ENCODE measurements at places on chromosomes 11 and 22.

GRCh38 chr11:47234669-47235100, 13.9 kb downstream of the ACP2 start:
- no peak for DNase-seq

DNA sequence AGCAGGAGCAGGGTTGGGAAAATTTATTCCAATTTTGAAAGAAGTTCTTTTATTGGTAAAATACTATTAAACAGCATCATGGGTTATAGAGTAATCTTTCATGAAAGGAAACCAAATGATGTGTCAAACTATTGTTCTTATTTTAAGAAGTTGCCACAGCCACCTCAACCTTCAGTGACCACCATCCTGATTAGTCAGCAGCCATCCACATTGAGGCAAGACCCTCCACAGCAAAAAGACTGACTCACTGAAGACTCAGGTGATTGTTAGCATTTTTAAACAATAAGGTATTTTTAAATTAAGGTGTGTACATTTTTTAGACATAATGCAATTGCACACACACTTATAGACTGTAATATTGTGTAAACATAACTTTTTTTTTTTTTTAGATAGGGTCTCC, 3.7 kb upstream of the HEPHL1 start:
- no peak for DNase-seq

DNA sequence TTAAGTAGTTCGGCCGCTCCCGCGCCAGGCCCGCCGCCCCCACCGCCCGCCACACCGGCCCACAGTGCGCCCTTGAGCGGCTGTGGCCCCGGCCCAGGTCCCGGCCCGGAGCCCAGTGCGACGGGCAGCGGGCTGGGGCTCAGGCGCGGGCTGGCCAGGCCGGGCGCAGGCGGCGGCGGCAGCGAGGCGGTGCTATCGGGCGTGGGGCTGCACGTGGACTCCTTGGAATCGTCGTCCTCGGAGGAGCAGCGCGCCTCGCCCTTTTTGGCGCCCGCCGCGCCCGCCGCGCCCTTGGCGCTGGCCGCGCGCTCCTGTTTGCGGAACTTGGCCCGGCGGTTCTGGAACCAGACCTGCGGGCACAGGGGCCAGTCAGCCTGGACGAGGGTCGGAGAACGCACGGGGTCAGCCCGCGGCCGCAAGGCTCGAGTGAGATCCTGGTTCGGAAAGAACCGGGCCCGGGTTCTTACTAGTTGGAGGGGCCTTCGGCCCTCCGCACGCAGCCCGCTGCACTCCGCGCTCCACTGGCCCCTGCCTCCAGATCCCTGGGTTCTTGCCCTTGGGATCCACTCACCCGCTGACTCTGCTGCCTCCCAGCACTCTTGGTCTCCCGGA, 4.0 kb downstream of the PHOX2A start:
- no peak for DNase-seq

GRCh38 chr11:102426000-102426399, 26.6 kb downstream of the TMEM123 start:
- DNase-seq, result no peak

DNA sequence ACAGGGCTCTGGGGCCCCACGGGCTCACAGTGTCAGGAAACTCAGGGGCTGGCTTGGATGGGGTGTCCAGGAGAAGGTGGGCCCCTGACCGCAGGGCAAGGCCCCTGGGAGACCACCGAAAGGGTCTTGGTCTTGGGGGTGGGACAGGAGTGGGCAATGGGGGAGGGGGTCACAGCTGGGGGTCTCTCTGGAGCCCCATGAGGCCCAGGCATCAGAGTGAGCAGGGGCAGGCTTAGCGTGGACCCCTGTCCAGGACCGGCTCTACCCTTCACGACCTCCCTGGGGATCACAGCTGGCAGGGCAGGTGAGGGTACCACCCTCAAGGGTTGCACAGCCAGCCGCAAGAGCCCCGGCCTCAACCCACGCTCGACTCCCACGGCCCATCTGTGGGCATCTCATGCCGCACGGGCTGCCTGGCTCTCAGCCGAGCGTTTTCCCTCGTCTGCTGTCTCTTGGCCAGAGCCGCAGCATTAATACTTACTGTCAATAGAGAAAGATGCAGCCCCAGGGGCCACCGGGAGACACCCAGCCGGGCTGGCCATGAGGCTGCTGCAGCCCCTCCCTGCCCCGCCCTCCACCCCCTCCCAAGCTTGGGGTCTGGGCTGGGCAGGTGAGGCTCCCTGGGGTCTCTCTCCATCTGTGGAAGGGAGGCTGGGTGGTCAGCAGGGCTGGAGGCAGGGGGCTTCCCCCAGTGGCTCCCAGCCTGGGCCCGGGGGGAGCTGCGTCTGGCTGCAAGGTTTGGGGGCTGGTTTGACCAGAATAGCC, 662 bp downstream of the MUC5B start:
- DNase-seq, result no peak

DNA sequence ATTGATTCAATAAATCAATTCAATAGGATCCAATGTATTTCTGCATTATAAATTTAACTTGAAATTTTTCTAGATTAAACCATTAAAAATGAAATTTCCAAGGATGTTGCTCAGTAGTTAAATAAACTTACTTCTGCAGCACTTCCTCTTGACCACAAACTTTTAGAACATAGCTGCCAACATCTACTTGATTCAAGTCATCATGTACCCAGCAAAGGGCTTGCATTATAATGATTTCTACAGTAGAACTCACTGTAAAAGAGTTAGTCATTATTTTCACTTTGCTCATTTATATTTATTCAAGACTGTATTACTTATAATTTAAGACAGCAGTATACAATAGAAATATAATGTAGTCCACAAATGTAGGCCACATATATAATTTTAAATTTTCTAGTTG, 59.2 kb downstream of the PIK3C2A start:
- no peak for DNase-seq

GRCh38 chr22:46828323-46828900, 66.0 kb downstream of the TBC1D22A start:
- no peak for DNase-seq

DNA sequence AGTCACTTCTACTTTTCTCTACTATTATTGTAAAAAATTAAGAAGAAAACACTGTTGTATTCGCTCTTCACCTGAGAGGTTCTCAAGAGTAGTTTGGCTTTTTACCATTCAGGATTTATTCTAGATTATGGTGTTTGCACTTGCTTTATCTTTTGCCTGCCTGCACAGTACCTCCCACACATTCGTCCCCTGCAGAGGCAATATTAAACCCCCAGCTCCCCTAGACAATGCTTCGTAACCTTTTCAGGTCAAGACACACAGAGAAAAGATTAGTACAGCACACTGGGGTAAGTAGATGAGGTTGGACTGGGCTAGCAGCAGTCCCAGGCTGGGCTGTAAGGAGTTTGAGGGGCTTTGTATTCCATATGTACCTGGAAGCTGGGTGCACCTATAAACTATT, 62.4 kb downstream of the TNRC6B start:
- no peak for DNase-seq

GRCh38 chr22:29096736-29097669, 24.2 kb downstream of the KREMEN1 start:
- DNase-seq, result peak; percentile 96

DNA sequence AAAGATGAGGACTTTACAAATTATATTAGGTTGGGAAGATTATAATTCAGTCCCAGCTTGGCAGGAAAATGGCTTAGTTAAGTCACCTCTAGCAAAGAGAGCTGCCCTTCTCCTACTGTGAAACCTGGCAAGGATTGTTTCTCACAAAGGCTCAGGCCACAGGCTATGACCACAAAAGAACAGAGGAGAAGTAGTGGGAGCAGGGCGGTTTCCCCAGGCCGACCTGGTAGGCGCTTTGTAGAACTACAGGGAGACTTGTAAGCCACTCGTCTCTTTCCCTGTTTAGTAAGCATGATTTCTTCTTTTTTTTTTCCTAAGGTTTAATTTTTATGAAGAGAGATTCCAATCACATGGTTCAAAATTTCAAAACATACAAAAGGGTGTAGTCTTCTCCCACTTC, 4.6 kb downstream of the SNAP29 start:
- no peak for DNase-seq

DNA sequence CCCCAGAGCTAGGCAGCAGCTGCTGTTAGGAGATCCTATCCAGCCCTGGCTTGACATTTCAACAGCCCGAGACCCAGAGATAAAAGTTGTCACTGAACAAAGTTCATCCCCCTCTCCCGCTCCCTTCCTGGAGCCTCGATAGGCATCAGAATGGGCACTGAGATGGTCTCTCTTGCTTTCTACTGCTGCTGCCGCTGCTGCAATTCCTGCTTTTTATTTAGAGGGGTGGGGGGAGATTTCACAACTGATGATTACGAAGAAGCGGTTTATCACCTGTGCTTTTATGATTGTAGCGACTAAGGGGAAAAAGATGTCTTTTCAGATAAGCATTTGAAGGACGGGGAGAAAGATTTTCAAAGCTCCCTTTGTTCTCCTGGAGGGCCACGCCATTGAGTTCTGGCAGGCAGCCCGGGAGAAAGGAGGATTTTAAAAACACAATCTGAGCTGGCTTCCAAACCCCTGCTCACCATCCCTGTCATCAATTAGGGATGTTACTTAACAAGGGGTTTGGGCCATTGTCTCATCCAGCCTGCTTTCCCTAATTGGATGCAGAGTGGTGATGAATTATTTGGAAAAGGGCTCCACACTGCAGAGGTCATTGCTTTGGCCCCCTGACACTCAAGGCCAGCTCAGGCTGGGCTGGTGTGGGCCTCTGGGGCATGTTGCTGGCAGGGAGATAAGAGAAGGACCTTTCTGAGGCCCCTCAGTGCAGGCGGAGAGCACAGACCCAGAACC, 344.7 kb downstream of the BUD13 start:
- DNase-seq, result peak; percentile 14

GRCh38 chr11:128878455-128878854, 11.4 kb upstream of the KCNJ1 start:
- no peak for DNase-seq

DNA sequence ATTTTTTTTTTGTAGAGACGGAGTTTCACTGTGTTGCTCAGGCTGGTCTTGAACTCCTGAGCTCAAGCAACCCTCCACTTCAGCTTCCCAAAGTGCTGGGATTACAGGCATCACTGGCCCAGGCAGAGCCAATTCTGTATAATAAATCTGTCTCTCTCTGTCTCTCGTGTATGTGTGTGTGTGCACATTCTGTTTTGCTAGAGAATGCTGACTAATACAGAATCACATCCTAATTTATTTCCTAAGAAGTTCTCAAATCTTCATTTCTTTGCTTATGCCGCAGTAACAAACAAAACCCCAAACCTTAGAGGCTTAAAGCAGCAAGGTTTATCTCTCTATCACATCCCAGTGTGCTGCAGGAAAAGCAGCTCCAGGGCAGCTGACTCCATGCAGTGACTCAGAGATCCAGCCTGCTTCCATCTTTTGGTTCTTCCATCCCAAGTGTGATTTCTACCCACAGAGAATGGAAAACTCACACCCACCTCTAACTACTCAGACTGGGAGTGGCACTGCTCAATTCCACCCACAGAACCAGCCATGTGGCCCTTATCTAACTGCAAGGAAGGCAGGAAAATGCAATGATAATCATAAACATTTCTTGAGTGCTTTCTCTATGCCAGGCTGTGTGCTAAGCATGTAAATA, 35.1 kb upstream of the LRRC10B start:
- no peak for DNase-seq

GRCh38 chr22:27475548-27475897, 326.0 kb downstream of the MN1 start:
- no peak for DNase-seq

DNA sequence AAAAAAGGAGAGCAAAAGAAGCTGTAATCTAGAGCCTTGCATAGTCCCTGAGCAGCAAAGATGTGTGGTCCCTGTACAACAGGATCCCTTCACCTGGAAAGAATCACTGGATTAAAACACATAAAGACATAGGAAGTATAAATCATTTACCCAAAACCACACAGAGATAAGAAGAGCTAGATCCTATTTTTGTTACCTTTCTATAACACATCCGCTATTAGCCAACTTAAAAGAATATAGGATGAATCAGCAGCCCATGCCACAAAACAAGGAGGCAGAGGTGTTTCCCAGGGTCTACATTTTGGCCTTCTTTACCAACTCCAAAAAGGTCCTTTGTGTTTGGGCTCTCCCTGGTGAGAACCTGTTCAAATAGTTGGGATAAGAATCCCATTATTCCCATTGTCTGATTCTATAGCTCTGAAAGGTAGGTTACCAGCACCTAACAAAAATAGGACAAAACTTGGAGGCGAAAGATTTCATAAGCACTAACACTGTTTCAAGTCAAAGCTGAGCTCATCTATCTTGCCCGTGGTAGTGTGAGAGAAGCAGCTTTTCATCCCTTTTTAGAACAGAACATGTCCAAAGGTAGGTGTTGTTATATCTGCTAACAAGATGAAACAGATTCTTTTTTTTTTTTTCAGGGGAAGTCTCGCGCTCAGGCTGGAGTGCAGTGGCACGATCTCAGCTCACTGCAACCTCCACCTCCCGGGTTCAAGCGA, 26.8 kb downstream of the PAK1 start:
- DNase-seq, result no peak

DNA sequence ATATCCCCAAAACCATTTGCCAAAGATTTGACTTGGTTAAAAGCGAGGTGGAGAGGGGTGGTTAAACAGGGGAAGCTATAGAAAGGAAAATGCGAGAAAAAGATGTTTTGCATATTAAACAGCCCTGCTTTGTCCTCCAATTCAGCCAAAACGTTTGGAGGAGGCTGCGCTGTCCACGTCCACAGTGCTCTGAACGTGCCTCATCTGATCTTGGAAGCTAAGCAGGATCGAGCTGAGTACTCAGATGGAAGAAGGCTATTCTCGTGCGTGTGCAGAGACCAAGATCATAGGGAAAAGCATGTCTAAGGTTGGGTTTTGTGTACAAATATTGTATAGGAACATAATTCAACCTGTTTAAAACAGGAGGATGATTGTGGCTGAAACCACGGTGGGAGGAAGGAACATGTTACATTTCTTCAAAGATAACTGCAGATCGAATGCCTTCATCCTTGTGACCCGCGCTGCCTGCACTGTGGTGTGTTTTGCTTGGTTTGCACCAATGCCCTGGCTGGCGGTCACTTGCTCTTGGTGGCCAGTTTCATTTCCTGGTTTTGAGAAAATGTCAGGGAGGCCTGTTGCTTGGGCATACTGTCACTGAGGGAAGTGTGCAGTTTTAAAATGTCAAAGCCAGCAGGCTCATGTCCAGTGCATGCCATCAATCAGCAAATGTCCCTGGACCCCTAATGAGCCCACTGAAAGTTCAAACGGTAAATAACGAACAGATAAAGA, 40.4 kb downstream of the FLI1 start:
- DNase-seq, result no peak

DNA sequence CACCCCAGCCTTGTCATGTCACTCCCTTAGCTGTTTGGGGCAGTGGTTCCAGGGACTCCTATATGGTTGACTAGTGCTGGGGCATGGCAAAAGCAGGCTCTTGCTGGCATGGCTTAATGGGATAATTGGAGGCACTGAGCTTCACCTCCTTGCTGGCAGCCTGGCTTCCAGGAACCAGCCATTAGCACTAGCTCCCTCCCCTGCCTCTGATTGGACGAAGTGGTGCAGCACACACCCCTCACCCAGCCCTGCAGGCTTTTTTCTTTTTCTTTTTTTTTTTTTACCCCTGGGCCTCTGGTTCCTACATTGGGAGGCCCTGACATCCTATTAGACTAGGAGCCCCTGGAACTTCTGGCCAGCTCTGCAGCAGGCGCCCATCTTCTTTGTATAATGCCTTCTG, 18.6 kb downstream of the PHLDB1 start:
- no peak for DNase-seq

Data from COLO829 (cell line).